ENCODE measurements at places on chromosomes 3 and 15.

GRCh38 chr15:91857772-91858171 lies 4.3 kb downstream of the SLCO3A1 start:
- DNase-seq = no peak

DNA sequence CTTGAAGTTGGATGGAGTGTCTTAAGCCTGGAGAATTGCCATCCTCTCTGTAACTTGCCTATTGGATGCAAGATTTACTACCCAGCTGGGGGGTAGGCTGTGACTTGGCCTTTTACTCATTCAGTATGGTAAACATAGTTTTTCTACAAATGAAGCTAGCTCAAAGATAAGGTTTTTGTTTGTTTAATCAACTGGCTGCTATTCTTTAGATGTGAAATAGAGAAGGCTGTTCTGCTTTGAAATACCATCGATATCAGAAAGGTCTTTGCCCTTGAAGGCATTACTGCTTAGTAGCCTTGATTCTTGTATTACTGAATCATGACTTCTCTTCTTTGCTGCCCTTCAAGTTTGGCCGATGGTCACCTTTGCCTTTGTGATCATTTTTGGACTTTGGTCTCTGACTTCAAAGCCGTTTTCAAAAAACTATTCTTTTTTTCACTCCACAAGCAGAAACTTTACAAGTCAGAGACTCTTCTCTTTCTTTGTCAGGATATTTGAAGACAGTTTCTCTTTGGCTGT lies 83.1 kb downstream of the GAP43 start:
- DNase-seq = no peak

DNA sequence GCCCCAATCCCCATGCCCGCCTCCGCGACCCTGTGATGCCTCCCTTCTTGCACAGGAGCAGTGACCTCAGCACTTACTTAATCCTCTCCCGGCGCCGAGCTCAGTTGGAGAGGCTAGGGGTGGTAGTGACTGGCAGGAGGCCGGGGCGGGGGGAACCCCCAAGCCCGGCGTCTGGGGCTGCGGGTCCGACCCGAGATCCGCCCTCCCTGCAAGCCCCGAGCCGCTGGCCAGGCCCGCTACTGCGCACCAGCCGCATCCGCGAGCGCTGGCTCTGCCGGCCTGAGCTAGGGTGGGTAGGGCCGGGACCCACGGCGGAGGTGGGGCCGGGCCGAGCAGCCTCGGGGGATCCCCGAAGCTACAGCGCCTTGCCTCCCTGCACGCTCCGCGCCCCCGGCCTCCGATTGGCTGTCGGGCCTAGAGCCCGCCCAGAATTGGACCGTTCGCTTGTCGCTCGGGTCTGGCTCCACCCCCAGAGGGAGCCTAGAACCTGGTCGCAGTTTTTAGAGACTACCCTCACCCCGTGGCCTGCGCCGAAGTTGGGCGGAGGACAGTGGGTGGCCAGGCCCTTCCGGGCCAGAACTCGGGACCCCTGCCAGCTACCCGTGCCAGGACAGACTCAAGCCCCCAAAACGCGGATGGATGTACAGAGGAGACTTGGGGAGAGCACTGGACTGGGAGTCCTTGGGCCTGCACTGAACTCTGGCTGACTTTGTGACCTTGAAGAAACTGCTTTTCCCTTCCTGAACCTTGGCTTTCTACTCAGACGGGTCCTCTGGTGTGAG lies at the start of gene C3orf18:
C3orf18 (minus strand) TSS at position 362 of the 782 bp plus-strand sequence. CDS start 2,048 bp downstream, outside the sequence.
- DNase-seq = peak; percentile 98

GRCh38 chr15:29938361-29939335 lies 116.4 kb upstream of the TJP1 start:
- DNase-seq = no peak

GRCh38 chr3:119862616-119863015 lies 80.7 kb downstream of the NR1I2 start:
- DNase-seq = no peak

DNA sequence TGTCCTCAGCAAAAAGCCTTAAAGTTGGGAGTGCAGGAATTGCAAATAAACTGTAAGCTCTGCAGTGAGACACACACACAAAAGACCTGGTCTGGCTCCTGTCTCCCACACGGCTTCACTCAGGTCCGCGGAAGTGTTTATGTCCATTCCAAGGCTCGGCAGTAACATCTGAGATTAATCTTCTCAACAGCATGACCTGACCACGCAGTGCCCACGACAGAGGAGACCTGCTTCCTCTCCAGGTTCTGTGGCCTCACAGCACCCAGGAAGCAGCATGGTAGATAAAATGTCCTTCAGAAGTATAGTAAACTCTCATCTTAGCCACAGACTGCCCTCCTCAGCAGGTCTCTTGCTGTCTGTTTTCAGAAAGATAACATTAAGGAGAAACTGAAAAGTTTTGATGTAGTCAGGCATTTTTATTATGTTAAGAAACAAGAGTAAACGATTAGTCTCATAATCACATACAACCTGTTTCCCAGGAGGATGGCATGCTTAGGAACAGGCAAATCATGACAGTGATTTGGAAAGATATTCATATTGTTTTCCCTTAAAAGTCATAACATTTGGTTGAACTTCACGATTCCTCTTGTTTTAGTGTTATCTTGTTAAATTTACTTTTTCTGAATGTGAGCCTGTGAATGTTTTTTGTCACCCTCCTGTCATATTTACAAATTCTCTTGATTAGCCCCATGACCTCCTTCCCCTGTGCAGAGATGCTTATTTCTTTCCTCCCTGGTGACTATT lies 34.6 kb downstream of the CD200R1L start:
- no peak for DNase-seq

DNA sequence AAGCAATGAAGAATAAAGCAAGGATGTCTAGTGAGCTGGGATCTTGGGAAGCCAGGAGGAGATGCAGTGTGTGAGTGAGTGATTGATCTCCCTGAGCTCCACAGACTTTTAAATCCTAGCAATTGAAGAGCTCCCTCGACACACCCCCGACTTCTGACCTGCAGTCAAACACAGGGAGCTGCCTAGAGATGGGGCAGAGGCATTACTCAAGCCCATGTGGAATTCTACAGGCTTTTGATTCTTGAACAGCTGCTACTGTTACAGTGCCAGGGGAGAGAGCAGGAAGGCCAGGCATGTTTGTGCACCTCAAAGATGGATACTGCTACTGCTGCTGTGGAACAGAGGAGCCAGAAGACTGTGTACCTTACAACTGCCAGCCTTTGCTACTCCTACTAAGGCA lies 1403.1 kb upstream of the ALCAM start:
- DNase-seq = peak; percentile 11

GRCh38 chr3:792630-793029 lies 300.2 kb upstream of the CNTN6 start:
- DNase-seq = no peak

DNA sequence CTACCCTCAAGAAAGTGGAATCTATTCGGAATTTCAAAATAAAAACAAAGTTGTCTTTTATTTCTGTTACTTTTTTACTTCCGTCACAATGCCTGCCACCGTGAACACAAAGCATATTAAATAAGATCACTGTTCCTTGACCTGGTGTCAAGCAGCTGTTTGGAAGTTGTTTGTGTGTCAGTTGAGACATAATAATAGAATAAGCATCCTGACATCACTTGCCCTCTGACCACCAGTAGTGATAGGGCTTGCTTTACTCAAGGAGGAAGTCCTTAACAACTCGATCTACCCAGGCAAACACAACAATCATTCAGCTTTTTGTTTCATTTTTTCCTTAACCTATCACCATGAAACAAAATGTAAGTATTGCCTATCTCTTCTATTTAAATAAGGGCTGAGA lies 454.4 kb upstream of the RASGRP1 start:
- no peak for DNase-seq

DNA sequence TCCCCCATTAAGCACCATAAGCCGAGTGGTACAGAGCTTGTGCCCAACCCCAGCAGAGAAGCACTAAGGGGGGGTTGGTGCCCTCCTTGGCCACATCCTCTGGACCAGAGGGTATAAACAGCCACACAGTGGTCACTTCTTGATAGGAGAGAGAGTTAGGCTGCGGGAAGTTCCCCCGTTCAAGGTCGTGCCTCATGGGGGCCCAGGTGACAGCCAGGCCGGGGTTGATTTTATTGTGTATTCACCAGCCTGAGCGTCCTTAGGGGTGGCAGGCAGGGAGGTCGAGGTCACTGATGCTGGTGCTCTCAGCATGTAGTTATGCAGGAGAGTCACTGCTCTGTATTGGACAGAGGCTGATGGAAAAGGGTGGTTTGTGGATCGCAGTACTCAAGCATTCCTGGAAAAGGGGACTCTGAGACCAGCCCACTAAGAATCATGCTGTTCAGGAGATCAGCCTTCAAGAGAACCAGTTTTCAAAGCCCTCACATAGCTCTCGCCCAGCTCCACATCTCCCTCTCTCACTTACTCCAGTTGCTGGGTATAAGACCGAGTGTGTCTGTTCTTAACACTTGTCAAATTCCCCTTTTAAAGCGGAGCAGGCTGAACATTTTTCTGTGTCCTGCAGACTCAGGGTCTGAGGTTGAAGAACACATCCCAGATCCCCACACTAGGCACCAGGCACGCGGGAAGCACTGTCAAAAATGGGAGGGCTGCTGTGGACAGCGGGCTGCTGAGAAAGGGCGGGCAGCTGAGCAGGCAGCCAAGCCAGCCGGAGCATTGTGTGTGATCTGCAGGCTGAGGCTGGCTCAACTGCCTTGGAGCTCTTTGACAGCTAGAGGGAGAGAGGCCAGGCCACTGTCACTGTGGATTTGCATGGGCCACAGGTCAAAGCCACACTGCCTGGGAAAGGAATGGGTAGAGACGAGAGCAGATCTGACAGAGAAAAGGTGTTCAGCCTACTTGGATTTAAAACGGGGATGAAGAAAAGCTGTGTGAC lies 279.3 kb upstream of the LRRFIP2 start:
- peak; percentile 61 for DNase-seq

DNA sequence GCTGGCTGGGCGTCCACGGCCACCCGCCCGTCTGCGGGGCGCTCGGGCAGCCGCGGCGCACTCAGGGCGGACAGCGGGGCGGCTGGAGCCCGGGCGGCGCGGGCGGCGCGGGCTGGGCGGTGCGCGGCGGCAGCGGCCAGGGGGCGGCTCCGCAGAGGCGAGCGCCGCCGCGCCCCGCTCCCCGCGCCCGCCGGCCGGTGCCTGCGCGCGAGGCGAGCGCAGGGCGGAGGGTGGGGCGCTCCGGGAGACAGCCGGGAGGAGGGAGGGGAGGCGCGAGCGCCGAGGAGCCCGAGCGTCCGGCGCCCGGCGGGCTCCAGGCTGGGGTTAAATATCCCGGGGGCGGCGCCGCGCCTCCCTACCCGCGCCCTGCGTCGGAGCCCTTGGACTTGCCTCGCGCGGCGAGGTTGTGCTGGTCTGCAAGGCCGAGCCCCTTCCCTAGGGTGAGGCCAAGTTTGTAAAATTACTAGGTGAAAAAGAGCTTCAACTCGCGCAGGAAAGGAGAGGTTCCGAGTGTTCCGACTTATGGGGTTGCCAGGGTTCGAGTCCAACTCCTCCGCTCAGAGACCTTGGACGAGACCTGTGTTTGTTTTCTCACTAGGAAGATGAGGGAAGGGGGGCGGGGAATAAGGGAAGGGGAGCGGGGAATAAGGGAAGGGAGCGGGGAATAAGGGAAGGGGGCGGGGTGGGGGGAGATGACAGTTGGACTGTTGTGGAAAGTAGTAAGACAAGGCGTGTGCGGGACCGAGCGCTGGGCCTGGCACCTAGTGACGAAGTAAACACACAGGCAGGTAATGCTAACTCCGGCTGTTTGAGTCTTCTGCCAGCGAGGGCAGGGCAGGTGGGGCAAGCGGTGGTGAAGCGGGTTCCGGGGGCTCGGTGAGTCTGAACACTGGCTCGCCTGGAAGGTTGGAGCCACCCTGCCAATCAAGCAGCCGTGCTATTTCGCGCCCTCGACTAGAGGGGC lies at the start of gene TNFAIP8L3:
TNFAIP8L3 (minus strand) TSS at position 301 of the 964 bp plus-strand sequence. CDS start 311 bp downstream, outside the sequence.
- DNase-seq = peak; percentile 76

DNA sequence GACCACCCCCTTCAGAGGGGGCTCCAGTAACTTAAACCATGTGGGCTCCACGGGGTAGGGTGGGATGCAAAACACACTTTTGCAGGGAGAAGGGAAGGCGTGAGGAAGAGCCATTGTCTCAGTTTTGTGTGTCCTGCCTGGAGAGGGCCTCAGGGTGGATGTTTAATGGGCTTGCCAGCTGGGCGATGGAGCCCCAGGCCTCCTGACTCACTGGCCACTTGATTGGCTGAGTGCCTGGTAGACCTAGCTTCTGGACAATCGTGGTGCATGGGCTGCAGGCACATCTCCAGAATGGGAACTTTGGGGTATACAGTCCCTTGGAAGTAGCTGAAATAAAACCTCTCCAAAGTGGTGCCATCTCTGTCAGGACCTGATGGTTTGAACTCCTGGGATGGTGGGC lies 118.3 kb upstream of the MRPS22 start:
- no peak for DNase-seq

Data from iPS-NIHi11 (cell line).